ENCODE measurements at places on chromosomes 3 and 15.
A peak's percentile ranks its signal among the peaks of the same experiment; 100 is the strongest.

DNA sequence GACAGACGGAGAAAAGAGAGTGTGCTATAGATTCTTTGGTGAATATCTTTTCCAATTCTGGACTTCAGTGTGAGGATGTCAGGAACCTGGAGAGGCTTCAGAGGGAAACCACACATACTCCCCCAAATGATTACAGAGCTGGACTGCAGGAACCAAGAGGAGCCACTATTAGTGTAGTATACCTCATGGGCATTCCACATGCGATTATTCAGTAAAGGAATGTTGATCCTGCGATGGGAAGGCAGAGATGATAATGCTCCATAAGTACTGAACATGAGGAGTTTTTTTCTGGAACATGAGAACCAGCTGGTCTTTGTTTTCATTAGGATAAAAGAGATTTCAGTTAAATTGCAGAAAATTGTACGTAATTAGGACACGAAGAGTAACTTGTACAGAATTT is 18.7 kb downstream of the STARD9 start:
- DNase-seq: no peak

GRCh38 chr15:63834500-63835210 is 907 bp upstream of the HERC1 start:
- DNase-seq: no peak

DNA sequence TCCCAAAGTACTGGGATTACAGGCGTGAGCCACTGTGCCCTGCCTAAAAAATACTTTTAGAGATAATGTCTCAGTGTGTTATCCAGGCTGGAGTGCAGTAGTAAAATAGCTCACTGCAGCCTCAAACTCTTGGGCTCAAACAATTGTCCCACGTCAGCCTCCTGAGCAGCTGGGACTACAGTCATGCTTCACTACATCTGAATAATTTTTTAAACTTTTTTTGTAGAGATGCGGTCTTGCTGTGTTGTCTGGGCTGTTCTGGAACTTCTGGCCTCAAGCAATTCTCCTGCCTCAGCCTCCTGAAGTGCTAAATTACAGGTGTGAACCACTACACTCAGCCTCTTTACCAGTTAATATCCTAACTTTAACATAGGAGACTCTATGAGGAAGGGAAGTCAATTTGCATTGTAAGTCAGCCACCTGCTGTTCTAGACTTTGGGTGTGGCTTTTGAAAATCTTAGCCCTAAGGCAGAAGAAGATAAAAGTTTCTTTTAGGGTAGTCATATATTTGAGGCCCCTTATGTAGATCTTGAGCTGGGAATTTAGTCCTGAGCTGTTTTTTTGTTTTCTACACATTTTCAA is 78.2 kb upstream of the RASGRP1 start:
- no peak for DNase-seq

GRCh38 chr3:175260145-175260794 is 401.1 kb downstream of the NAALADL2 start:
- no peak for DNase-seq

DNA sequence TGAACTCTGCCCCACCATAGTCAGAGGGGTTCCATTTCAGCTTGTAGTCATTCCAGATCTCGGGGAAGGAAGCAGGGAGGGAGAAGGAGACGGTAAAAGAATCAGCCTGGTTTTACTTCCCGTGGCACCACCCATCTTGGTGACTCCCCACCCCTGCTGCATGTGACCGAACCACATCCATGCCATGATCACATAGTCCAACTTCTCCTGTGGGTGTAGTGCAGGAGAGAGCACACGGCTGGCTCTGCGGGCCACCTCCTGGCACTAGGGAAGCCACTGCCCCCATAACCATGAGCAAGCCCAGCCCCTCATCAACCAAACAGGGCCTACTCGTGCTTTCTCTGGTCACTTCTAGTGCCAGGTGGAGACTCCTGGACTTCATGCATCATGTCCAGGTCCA is 3.7 kb downstream of the CHRNA3 start:
- DNase-seq: no peak

GRCh38 chr3:104388619-104389018 is 978.1 kb upstream of the ALCAM start:
- peak; percentile 10 for DNase-seq

- DNase-seq: peak; percentile 91
Observed at GRCh38 chr3:115760716-115761115, 137.4 kb downstream of the GAP43 start.

GRCh38 chr15:71373917-71374316 is 258.6 kb downstream of the THSD4 start:
- DNase-seq: no peak

DNA sequence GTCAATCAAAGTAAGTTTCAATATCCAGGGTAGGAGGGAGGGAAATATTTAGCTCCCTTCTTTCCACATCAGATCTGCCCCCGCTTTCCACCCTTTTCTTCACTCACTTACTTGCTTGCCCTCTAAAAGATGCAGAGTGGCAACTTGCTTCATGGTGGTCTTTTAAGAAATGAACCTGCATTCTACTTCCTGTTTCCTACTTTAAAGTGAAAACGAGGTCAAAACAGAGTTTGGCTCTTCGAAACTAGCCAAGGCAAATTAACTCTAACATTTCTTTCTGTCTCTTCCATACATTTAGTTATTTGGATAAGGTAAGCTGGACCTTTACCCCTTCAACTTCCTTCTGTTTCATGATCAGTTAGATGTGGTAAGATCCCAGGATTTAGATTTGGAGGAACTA is 34.2 kb upstream of the PEX5L start:
- DNase-seq: no peak

- DNase-seq: no peak
Observed at GRCh38 chr15:68637767-68638404, 59.1 kb downstream of the CORO2B start.

- no peak for DNase-seq
Observed at GRCh38 chr15:60568301-60568742, 89.4 kb upstream of the ICE2 start.

DNA sequence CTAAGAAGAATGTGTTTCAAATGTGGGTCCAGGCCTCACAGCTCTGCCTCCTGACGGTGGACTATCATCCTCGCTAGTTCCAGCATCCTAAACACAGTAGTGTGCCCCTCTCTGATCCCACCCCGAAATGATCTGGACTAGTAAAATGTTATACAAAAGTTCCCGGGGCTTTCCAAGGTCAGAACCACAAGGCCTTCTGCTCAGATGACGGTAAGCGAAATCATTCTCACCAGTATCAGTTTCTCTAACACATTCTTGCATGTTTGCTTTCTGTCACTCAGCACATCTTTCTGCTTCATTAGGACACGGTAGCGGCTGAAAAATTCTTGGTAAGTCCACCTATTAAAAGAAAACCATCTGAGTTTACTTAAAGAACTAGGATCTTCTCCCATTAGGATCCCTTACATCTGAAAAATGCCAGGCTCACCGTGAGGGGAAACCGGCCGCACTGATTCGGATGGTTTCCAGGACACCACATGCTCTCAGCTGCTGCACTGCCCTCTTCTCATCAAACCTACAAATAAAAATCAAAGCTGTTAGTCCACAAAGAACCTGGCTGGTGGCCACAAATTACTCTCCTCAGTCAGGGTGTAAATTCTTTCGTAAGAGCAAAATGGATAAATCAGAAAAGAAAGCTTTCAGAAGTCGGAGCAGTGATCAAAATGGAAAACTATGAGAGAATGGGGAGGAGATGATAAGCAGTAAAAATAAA is 83.9 kb upstream of the MYO5C start:
- DNase-seq: no peak

DNA sequence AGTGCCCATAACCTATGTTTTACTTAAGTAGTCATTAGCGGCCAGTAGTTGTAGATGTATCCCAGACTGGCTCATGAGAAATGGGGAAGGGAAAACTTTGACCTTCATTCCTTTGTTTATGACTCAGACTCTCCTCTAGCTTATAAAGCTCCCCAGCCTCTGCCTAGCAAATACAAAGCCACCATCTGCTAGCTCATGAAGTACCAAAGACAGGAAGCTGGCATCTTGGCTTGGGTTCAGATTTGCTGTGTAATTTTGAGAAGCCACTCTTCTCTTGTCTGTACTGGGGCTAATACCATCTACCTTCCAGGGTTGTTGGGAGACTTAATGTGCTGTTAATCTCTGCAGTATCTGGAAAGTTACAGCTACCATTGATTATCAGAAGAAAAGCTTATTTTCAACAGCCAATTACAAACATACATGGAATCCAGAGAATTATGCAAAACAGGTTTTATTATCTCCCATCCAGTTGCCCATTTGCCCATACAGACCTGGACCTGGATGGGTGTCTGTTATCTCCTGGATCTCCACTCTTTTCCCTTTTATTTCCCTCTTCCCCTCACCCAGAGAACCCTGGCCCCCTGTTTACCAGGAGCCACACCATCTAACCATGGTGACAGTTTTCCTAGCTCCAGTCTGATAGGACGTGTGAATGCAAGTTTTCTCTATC is 153.8 kb downstream of the SEMA6D start:
- no peak for DNase-seq

- DNase-seq: no peak
Observed at GRCh38 chr3:159919873-159920272, 68.8 kb upstream of the IL12A start.

GRCh38 chr3:117651246-117651645 is 941.7 kb downstream of the TUSC7 start:
- DNase-seq: no peak

DNA sequence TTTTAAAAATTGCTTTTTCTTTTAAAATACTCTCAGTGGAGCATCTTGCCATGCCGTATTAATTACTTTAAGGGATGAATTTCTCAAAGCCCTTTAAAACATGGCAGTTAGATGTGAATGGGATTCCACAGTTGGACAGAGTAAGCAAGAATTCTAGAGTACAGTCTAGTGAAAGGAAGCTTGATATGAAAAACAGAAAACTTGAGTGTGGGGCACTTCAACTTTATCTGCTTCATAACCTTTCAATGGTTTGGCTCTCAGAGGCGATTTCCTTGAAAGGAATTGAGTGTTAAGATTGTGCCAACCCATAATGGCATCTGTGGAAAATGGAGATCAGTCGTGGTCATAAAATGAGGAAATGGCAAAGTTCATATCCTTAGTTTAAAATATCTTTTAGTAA is 127.7 kb upstream of the SAMMSON start:
- DNase-seq: no peak

DNA sequence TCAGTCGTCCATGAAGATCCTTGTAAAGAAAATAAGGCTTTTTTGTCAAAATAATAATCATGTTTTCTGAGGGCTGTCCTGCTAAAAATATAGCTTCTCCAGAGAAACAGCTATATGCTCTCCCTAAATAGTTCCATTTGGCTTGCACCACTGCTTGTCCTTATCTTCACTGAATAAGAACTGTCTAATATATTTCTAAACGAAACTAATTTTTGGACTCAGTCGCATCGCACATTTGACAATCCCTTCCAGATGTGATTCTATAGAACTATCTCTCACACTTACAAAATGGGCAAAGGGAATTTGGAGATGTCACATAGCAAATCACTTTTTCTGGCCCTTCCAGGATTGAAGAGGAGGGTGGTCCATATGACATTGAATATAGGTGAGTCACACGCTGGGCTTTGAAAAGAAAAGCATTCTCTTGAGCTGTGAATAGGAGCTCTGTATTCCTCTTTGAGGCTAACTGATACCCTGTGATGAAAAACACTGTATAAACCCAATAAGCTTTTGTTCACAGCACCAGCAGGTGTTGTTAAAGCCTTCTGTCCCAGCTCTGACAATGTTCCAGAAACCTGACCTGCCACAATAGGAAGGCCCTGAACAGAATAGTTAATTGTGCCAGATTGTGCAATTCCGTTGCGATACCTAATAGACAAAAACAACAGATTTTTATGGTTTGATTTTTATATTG is 1144.2 kb downstream of the ROBO2 start:
- DNase-seq: no peak

DNA sequence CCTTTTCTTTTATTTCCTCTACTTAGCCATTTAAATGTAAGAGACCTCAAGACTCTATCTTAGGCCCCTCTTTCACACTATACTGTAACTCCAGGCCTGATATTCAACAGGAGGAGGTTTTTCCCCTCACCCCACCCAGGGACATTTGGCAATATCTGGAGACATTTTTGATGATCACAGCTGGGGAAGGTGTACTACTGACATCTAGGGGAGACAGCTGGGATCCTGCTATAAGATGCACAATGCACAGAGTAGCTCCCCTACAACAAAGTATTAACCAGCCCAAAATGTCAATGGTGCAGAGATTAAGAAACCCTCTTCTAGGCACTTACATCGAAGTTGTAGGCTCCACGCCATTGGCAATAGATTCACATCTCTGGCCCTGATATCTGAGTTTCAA is 517.5 kb upstream of the UBE2E2 start:
- DNase-seq: no peak

DNA sequence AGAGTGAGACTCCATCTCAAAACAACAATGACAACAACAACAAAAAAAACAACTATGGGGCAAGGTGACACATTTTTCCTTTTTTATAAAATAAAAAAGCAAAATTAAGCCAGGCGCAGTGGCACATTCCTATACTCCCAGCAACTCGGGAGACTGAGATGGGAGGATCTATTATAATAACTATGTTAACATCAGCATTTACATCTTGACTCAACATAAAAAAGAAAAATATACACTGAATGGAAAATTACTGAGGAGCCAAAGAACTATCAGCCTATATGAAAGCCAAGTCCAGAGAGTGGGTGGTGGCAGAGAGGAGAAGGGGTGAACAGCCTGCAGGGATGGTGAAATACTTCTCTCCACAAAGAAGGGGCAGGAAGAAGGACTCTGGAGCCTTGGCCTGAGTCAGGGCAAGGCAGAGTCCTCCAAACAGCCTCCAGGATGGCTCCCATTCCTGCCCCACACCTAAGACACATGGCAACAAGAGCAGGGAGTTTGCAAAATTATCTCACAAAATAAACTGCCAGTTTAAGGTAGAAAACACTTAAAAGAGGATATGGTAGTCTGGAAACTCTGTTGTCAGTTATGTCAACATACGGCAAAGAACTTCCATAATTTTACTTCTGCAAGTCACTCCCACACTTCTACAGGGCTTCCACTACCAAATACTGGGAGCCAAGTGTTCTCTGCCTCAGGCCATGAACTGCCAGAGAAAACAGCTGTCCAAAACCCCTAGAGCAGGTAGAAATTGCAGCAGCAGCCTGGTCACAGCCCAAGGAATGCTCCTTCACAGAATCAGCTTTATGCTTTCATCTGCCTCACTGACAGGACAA is 25.9 kb downstream of the HSPBAP1 start:
- DNase-seq: no peak

DNA sequence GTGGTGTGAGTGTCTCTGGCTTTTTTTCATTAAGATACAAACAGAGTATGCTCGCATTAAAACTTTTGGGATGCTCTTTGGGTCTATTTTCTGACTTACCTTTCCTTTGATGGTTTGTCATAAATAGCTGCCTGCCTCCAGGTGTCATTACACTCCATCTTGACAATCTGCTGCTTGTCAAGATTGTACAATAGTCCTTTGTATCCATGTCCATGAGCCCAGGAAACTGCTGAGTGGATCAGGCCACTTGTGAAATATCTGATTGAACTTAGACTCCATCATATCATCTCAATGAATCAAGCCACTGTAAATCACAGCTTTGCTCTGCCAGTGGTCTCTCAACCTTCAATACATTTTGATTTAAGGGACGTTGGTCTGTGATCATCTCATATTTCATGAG is 135.2 kb downstream of the ECT2 start:
- DNase-seq: no peak

DNA sequence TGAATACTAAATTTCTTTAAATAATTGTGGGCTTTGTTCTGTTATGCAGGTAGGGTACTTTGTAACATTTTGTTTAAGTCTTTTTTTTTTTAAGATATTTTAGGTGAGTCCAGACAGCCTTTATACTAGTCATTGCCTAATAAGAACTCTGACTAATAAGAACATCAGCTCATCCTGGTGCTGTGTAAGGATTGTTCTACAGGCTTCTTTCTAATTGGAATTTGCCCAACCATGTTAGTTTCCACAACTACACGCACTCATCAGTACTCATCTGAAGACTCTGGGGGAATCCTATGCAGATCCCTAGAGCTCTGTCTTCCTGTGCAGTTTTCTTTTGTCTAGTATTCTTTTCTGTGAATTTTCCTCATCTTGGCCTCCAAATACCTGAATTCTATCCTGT is 741.8 kb downstream of the IGSF11 start:
- no peak for DNase-seq

All from eye (tissue), 1 donor.